ENCODE measurements at places on chromosomes 6 and 20. TPM values are rescaled to one million over a fixed set of nuclear protein-coding genes. Genes with fewer than 3 reads are reported as not detected.

- DNase-seq, result no peak
These were observed 68.5 kb downstream of the FYN start for GRCh38 chr6:111804627-111805235.

DNA sequence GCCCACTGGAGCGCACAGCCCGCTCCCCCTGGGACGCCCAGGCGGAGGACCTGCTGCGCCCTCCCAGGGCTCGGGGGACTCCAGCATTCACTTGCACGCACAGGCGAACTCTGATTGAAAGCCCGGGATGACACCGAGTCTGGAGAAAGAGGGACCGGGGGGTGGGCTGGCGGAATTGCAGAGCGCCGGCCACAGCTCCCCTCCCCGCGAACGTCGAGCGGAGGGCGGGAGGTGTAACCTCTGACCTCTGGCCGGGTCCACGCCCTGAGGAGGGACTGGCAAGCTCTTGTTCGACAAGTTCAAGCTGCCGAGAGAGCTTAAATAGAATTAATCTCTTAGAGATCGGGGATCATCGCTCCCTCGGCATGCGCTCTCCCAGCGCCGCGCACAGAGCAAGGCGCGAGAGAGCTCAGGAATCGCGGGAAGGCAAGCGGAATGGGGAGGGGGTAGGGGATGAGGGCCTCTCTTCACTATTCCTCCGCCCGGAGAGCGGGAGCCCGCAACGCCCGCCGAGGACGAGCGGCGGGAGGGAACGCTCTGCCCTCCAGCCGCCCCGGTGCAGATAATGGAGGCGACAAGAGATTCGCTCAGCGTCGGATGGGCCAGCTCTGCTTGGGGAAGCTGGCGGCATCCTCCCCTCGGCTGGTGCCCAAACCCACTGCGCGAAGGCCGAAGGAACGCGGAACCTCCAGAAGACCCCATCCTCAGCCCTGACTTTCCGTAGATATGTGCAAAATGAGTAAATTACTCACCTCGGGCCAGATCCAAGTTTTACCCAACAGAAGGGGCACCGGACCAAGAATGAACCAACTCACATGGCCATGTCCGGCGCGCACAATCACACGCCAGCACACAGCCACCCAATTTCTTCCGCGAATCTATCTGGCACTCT lies 761 bp upstream of the NR2E1 start:
- DNase-seq, result no peak

DNA sequence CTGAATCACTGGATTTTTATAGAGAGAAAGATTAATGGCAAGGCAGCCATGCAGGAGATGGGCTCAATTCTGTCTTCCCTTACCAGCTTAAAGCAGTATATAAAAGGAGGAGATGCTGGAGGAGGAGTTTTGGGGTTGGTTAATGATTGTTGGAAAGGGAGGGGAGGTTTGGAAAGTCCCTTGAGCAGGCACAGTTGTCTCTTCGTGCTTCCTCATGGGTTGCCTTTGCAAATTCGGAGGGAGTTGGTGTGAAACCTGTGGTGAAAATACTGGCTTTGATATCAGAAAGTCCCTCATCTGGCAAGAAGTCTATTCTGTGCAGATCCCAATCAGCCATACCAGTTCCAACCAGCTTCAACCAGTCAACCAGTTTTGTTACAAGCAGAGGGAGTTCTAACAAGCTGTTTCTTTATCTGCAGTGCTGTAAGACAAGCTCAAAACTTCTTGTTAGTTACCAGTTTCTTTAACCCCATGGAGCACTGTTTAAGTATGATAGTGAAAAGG lies 107.0 kb downstream of the HIVEP1 start:
- DNase-seq, result no peak

- no peak for DNase-seq
These were observed 46.8 kb downstream of the B4GALT5 start for GRCh38 chr20:49666911-49667310.

- DNase-seq, result no peak
These were observed 163.3 kb upstream of the HCRTR2 start for GRCh38 chr6:55011034-55011433.

- no peak for DNase-seq
These were observed 50.5 kb downstream of the SCAND1 start for GRCh38 chr20:35903843-35904242.

- DNase-seq, result no peak
These were observed 45.0 kb upstream of the MOXD1 start for GRCh38 chr6:132446141-132446854.

DNA sequence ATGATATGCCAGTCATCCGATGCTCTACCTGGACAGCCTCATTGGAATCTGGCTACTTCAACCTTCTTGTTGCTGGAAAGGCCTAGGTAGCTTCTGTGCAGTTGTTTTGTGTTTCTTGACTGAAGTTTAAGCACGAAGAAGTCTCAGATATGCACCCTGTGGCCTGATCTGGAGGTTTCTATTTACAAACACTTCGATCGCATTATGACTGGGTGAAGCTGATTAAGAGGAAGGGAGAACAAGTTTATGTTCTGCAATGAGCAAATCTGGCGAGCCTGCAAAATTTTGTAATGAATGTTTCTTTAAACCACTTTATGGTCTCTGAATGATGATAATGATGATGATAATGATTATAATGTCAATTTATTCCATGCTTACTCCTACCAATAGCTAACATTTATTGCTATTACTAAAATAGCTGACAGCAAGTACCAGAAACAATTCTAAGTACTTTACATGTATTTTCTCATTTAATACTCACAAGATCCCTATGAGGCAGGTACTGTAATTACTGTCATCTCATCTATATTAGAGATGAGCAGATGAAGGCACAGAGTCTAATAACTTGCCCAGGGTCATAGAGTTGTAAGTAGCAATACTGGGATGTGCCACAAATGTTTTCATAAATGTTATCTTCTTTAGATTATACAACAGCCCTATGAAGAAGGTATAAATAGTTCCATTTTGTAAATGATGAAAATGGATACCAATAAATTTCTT lies 126.1 kb upstream of the UST start:
- DNase-seq, result no peak

DNA sequence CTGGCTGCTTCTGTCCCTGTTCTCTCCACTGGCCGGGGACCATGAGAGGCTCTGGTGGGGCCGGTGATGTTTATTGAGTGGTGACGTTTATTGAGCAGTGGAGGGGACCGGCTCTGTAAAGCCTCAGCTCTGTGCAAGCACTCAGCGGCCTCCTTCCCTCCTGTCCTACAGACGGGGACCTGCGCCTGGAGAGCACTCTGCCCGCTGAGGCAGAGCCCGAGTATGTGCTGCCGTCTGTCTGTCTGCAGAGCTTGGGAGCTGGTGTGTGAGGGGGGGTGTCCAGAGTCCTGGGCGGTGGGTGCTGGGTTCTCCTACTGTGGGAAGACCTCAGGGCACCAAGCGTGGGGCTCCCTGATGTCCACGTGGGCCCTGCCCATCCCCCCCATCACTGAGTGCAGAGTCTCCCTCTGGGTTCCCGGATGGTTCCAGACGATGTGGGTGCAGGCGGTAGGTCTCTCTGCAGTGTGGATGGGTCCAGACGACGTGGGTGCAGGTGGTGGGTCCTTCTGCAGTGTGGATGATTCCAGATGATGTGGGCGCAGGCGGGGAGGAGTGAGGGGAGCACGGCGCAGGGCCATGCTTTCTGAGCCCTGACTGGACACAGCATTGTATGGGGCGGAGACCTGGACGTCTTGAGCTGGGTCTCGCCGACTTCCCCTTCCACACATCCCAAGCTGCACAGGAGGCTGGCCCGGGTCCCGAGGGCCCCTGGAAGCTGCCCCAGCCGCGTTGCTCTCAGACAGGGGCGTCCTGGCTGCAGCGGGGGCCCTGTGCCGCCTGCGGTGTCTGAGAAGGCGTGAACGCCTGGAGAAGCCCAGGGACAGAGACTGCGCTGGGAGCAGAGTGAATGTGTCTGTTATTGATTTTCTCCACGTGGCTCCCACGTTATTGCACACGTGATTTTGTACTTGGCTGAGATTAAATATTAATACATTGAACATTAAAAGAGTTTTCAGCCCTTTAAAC lies 14.9 kb upstream of the BHLHE23 start:
- DNase-seq, result no peak

SLX4IP gene
- 2.5 TPM for polyA plus RNA-seq

CPXM1 gene
- polyA plus RNA-seq, result 7.2 TPM

HLA-DQB1 gene
- polyA plus RNA-seq, result 182 TPM

FAXC gene
- 2.3 TPM for polyA plus RNA-seq

Measured in sigmoid colon (tissue), 7 donors.